ENCODE measurements at places on chromosomes 2 and 18.

DNA sequence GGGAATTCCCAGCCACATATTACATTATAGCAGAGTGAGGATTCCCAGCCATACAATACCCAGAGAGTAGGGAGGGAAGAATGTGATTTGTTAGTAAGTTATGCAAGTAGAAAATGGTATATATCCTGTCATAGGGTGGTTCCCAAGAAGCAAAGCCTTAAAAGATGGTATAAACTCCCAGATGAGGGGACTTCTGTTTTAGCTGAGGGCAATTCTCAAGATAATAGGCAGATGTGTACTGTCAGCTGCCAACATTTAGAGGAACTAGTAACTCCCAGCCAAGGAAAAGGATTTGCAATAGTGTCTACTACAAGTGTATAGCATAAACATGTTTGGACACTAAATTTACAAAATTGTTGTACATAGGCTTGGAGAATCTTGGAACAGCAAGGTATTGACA, 86.5 kb downstream of the XDH start:
- DNase-seq = no peak

DNA sequence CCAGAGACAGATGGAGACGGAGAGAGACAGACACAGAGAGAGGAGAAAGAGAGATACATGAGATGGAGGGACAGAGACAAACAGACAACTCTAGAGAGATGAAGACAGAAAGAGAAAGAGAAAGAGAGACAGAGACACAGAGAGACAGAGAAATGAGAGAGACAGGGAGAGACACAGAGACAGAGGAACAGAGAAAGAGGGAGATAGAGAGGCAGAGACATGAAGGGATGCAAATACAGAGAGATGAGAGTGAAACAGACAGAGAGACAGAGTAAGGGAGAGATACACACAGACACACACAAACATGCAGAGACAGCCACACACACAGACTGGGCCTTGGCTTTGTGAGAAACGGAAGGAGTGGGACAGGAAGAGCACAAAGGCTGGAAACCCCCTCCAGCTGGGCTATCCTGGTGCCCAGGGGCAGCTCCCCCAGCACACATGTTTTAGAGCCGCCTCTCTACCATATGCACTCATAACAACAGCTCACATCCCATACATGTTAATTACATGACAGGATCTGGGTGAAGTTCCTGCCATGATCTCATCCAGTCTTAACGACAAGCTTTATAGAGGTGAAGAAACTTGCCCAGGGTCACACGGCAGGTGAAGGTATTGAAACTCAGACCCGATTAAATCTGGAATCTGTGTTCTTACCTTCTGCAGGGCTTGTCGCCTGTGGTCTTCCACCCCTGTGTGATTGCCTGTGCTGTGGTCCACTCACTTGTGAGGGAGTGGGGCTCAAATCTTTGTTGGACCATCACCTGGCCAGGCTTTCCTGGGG, 32.4 kb downstream of the IL18R1 start:
- DNase-seq = no peak

GRCh38 chr2:110960281-110960680, 160.4 kb upstream of the BCL2L11 start:
- no peak for DNase-seq

DNA sequence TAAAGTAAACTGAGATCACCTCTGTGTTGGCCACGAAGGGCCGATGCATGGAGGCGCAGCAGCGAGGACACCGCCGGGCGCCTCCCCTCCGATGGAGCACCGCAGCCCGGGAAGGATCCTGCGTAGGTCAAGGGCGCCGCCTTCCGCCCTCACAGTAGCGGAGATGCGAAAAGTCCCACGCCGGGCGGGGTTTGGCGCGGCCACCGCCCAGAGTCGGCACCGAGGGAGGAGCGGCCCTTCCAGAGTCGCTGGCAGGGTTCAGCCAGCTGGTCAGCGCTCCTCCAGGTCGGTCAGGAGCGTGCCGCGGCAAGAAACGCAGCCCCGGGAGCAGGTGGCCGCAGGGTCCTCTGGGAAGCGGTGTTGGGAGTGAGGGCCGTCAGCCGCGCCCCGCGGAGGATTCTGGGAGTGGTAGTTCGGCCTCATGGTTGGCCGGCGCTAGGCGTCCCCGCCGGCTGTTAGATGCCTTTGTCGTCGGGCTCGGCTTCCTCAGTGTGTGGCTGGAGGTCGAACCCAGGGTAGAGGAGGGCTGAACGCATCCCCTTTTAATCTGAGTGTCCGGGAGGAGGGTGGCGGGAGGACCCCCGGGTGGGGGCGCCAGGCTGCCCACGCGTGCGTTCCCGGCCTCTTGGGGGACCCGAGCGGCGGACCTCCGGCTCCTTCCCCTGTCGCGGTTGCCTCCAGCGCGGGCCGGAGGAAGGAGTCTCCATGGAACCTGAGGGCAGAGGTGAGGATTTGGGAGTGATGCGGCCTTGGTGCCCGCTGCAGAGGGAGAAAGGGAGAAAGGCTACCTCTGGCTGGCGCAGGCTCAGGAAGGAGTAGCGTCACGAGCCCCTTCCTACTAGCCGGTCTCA, at the start of gene ZNF892:
Gene ZNF892, plus strand, starts transcription at position 411 of the 851 bp plus-strand sequence. Its CDS starts 295 bp downstream, at position 706.
- DNase-seq = peak; percentile 75

- DNase-seq = no peak
Observed at GRCh38 chr2:151138507-151138906, 123.2 kb downstream of the RBM43 start.

- DNase-seq = no peak
Observed at GRCh38 chr2:180385601-180386201, 378.6 kb upstream of the CWC22 start.

DNA sequence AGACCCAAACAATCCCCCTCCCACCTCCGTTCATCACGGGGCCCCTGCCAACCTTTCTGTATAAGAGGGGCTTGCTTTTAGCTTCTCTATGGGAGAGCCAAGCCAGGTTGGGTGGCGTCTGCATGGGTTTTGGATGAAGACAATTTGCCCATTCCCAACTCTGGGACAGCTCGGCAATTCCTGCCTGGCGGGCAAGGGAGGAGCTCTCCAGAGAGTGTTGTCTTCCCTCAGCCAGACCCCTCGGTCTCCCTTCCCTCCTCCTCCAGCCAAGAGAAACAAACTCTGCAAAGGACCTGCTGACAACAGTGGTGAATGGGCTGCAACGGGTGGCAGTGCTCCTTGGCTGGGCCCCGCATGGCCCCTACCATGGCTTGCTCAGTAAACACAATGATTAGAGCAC, 267.2 kb upstream of the HDAC4 start:
- no peak for DNase-seq
